ENCODE measurements at places on chromosomes 7 and 10.

- no peak for DNase-seq
Measured at GRCh38 chr7:71511361-71511807, 379.4 kb downstream of the GALNT17 start.

- no peak for DNase-seq
Measured at GRCh38 chr7:123571684-123572083, 14.1 kb upstream of the NDUFA5 start.

DNA sequence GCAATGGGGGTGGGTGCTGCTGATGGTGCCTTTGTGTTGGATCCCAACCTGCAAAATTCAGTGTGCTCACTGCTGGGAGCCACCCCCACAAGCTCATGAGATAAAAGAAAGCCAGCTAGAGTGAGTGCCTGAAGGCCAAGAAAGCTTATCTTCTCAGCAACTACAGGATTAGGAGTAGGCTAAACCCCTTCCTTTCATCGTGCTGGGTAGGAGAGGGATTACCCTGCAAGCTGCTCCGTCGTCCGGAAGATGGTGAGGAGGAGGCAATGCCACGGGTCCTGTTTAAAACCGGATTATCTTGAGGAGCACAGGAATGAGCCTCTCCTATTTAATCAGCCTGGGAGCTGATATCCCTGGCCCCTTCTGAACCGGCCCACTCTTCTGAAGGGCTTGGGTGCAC lies 258.0 kb downstream of the GALNT17 start:
- no peak for DNase-seq

DNA sequence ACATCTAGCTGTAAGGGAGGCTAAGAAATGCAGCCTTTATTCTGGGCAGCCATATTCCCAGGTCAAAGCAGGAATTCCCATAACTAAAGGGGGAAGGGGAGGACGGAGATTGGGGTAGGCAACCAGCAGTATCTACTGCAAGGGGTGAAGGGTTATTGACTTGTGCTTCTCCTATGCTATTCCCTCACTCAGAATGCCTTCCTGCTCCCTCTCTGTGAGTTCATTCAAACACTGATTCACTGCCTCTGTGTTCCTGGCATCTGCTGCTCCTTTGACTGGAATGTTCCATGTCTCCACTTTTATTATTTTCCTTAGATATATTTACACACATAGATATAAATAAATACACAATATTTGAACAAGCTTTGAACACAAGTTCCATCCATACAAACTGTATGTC lies 11.1 kb downstream of the HTR7 start:
- no peak for DNase-seq

GRCh38 chr7:92359801-92360200 lies 87.5 kb upstream of the GATAD1 start:
- DNase-seq = no peak

DNA sequence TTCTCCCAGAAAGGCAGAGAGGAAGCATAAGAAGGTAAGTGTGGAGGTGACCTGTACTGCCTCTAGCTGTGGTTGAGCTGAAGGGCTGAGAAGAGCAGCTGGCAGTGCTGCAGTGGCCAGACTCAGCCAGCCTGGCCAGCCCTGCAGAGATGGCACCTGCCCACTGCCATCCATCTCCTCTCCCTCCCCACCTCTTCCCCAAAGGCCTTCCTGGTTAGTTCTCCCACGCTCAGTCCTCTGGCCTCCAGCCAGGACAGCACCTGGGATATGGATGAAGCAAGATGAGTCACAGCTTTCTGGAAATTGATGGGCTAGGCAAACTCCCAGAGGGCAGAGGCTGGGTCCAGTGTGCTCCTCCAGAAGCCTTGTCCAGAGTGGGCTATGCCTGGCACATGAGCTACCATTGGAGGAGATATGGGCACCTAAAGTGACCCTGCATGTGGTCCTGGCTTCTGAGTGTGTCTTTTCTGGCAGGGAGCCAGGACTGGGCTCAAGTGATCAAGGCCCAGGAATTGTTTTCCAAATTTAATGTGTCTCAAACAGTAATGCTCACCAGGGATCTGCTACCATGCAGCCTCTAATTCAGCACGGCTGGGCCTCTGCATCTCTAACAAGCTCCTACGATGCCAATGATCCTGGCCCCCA lies 81.0 kb upstream of the CACUL1 start:
- DNase-seq = no peak

GRCh38 chr7:832167-832967 lies at the start of gene SUN1:
Gene SUN1 (plus strand): TSS chr7:832476. CDS start chr7:832525, 49 bp downstream.
- peak; percentile 76 for DNase-seq

DNA sequence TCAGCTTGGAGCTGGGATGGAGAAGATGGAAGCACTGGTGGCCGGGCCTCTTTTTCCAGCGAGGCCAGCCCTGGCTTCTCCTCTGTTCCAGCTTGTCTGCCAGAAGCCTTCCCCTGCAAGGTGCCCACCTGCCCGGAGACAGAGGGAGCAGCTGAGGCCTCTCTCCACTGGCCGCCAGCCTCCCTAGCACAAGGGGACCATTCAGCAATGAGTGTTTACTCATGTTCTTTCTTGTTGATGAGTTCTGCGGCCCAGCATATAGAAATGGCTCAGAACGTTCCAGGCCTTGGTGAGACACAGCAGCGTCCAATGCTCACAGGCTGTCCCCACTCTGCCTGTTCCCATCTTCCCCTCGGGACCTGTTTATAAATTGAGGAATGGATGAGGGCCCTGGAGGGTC lies 47.3 kb downstream of the CHST3 start:
- DNase-seq = no peak

DNA sequence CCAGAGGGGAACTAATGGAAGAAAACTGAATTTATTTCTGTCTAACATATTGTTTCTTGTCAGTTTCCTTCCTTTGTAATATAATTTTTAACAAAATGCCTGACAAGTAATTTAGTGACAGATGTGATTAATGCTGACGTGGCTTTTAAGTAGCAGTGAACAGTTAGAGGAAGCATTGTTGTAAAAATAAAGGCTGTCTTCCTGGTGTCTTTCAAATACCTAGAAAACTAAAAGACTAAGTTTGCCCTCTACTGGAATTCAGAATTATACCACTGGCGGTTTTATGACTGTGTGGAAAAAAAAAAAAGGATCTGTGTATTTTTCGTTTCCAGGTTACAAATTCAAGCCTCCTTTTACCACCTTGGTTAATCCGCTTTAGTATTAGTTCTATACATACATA lies 217.1 kb upstream of the DPP6 start:
- DNase-seq = no peak

- no peak for DNase-seq
Measured at GRCh38 chr7:112404321-112404720, 45.9 kb upstream of the IFRD1 start.

DNA sequence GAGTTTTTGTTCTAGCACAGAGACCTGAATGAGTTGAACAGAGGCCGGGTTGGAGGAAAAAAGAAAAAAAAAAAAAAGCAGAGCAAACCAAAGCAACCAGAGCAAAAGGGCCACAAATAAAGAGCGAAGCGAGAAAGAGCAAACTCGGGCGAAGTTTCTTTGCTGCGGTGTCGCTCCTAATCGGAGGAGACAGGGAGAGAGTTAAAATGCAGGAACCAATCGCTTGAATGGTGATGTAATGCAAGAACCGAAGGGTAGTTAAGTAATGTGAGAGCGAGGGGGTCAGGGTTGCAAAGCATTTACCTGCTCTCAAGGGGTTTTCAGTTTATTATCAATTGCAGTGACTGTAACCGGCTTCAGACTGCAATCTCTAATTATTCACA lies 271.7 kb downstream of the TRIL start:
- no peak for DNase-seq

- no peak for DNase-seq
Measured at GRCh38 chr7:156156734-156157408, 344.6 kb upstream of the SHH start.
